CD4-positive, alpha-beta T cell treated with Interleukin-21 for 1 hour (primary cell): ENCODE measurements at places on chromosomes 13 and 19.
A peak's percentile ranks its signal among the peaks of the same experiment; 100 is the strongest.

GRCh38 chr13:44048326-44048725 is 168.6 kb downstream of the LACC1 start:
- DNase-seq = no peak

- DNase-seq = no peak
Measured at GRCh38 chr13:113746143-113746525, 12.9 kb upstream of the TMEM255B start.

DNA sequence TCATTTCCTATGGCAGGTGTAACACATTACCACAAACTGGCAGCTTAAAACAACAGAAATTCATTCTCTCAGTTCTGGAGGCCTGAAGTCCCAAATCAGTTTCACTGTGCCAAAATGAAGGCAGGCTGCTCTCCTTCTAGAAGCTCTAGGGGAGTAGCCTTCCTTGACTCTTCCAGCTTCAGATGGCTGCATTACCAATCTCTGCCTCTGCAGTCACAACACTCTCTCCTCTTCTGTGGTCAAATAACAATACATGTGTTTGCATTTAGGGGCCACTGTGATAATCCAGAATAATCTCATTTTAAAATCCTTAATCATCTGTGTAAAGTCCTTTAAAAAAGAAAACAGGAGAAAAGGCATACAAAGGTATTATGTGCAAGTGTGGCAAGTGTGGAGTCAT is 7.8 kb downstream of the DIAPH3 start:
- DNase-seq = no peak

- DNase-seq = peak; percentile 90
Measured at GRCh38 chr19:13155472-13156359, 5.5 kb downstream of the IER2 start.

GRCh38 chr19:33226550-33227241 is 1.0 kb upstream of the SLC7A10 start:
- no peak for DNase-seq

DNA sequence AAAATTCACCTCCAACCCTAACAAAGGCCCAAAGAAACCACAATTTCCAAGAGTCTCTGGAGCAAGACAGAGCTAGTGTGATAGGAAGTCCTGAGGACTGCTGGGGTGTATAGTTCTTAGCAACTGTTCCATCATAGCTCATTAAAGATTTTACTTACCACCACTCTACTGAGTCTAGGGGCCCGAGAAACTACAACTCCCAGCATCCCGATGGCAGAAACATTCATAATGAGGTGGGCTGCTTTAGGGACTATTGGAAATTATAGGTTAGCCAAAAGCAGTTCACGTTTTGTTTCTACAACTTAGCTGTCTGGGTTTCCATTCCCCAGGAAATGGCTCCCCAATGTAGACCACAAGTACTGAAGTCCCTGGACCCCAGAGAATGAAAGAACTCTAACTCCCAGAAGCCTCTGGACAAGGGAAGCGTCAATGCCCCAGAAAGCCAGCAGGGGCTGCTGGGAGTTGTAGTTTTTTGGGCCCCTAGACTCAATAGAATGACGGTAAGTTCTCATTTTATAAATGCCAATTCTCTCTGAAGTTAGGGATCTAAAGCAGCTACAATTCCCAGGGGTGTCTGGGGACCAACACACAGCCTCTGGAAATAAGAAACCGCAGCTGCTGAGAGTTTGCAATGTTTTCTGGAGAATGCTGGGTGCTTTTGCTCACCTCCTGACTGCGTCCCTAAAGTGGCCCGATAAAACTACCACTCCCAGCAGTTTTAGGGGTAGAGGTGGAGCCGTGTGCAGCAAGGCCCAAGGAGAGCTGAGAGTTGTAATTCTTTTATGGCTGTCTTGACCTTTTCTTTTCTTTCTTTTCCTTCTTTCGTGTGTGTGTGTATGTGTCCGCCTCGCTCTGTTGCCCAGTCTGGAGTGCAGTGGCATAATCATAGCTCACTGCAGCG is 11.1 kb downstream of the FTL start:
- DNase-seq = peak; percentile 59

- no peak for DNase-seq
Measured at GRCh38 chr19:47891622-47891922, 5.5 kb upstream of the SULT2A1 start.

DNA sequence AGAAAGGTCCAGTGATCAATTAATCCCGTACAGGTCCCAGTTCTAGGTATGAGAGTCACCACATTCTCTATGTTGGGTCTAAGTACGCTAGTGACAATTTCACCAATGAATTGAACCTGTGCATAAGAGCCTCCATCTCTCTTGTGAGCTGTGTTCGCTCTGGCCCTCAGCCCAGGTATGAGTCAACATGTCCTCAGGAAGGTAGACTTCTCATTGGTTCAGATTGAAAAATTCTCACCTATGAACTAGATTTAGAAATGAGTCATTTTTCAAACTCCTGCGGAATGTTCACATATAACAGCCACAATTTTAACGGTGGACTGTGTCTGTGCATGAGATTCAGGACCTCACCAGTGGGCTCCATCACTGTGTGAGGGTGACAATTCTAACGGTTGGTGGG is 12.7 kb upstream of the ZNF43 start:
- DNase-seq = no peak

DNA sequence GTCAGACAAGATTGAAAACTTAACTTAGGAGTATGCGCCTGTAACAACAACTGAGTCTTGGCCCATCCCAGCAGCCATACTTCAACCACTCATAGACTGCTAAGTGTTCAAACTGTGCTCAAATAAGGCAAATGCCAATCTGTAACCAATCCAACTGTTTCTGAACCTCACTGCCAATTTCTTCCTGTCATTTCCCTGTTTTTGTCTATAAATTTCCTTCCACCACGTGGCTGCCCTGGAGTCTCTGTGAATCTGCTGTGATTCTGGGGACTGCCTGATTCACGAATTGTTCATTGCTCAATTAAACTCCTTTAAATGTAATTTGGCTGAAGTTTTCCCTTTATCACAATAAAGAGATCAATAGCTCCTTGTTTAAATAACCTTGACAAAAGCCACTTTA is 50.8 kb upstream of the FREM2 start:
- DNase-seq = no peak

DNA sequence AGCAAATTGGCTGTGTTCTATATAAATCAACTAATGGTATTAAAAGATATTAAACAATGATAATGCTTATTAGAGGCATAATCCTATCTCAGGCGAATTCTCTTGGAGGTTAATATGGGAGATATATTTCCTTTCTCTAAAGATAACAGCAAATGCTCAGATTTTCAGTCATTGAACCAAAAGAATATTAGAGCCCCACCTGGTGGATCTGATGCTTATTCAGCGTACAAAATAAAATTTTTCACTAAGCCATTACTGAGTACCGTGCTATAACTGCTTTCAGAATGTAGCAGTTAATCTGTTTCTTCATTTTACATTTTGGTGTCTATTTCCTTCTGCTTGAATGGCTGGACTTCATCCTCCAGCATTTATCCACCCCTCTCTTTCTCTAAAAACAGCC is 143.3 kb upstream of the IPO5 start:
- no peak for DNase-seq

- DNase-seq = no peak
Measured at GRCh38 chr13:27665333-27665732, 43.6 kb downstream of the POLR1D start.

- DNase-seq = no peak
Measured at GRCh38 chr19:18508585-18508984, 13.3 kb downstream of the ELL start.

DNA sequence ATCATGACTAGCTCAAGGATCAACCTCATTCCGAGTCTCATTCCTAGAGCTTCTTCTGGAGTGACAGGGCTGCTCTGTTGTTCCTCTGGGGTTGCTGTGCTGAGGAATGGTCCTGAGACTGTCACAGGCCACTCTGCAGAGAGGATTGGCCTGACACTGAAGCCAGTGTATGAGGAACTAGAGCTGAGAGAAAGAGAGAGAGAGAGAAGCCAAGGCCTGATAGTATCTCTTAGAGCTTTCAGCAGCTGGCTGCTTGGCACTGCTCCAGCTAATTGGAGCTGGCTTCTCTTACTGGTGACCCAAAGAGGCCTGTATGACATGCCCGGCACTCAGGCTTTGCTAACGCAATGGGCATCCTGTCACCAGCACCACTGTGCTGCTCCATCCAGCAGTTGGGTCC is 73.4 kb upstream of the FLT1 start:
- DNase-seq = no peak

GRCh38 chr13:70191034-70191433 is 82.8 kb upstream of the KLHL1 start:
- DNase-seq = no peak
